ENCODE measurements at places on chromosomes 4 and X.
A peak's percentile ranks its signal among the peaks of the same experiment; 100 is the strongest.

GRCh38 chrX:97330151-97330550 lies 446.4 kb downstream of the RPA4 start:
- no peak for DNase-seq

GRCh38 chr4:87058356-87059073 lies 123.7 kb downstream of the AFF1 start:
- peak; percentile 67 for DNase-seq

DNA sequence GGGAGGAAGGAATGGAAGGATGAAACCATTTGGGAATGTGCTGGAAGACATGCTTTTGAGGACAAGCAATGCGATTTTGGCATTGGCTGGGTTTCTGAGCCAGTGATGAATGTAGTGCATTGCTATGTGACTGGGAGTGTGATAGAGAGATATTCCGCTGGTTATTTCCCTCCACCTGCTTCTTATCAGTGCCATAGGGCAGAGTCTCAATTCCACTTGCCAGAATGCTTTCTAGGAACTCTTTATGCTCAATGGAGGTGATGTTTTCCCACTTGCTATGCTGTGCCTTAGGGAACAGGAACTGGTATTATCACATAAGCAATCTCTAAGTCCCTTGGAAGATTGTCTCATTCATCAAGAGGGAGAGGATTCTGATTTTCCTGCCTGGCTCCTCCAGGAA lies 28.0 kb downstream of the TBL1X start:
- no peak for DNase-seq

GRCh38 chr4:165972747-165973146 lies 99.7 kb downstream of the TLL1 start:
- no peak for DNase-seq

- DNase-seq = no peak
These were observed 30.6 kb upstream of the KCNIP4 start for GRCh38 chr4:21979196-21979595.

- DNase-seq = no peak
These were observed 15.6 kb downstream of the GTPBP6 start for GRCh38 chrX:302975-303374.

DNA sequence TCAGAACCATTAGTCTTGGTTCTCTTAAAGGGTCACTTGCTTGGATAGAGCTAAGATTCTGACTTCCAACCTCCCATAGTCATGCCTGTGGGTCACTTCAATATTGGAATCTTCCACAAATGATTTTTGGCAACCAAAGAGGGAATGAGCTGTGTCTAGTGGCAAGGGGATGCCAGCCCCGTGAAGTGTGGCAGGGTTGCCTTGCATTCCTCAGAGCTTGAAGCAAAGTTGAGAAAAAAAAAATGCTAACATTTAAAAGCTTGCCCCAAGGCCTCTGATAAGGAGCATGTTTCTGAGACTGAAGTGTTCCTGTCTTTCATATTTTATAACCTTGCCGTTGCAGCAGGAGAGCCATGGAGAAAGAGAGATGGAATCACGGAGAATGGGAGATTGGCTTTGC lies 120.2 kb downstream of the PAPSS1 start:
- DNase-seq = no peak

- no peak for DNase-seq
These were observed 15.3 kb downstream of the HELQ start for GRCh38 chr4:83440148-83440814.

- no peak for DNase-seq
These were observed 43.8 kb downstream of the CNGA1 start for GRCh38 chr4:47972721-47973120.

- DNase-seq = no peak
These were observed 26.1 kb upstream of the SORBS2 start for GRCh38 chr4:185838104-185838452.

- no peak for DNase-seq
These were observed 27.5 kb downstream of the HEPH start for GRCh38 chrX:66191563-66191962.

DNA sequence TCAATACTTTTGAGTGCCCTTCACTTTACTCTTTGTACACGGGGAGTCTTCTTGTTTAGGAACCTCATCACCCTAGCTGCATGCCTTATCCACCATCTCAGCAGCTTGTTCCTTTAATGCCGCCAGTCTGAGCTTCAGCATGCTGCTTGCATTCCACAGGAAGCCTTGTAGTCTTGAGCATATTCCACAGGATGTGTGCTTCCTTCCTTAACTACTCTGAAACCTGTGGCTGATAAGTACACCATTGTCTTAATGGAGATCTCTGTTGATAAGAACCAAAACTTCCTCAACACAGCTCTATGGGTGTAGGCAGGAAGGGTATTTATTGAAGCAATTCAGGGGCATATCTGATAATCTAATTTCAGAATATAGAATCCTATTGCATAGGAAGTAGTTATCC lies 24.4 kb upstream of the CCNI start:
- DNase-seq = no peak

DNA sequence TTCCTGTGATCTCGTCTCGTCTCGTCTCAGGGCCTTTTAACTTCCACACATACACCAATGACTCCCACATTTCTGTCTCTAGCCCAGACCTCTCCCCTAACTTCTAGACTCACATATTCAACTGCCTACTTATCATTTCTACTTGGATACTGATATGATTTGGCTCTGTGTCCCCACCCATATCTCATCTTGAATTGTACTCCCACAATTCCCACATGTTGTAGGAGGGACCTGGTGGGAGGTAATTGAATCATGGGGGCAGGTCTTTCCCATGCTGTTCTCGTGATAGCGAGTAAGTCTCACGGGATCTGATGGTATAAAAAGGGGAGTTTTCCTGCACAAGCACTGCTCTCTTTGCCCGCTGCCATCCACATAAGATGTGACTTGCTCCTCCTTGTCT lies 8.9 kb downstream of the PHKA2 start:
- DNase-seq = no peak

GRCh38 chrX:68261060-68261672 lies 172.1 kb downstream of the OPHN1 start:
- DNase-seq = no peak

DNA sequence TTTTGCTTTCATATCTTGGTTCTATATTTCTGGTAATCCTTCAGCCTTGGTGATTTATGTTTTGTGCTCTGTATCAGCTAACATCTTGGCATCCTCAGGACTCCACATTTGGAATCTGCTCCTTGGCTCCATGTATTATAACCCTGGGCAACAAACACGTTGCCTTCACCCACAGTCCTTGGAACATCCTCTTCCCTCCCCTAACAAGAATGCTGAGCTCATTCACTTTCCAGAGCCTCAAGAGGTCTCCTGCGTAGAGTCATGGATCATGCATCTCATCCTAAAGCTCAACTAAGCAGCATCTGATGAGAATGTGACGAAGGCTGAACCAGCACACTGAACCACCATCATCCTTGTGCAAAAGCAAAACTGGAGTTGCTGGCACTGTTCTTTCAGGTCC lies 60.5 kb upstream of the C1GALT1C1 start:
- DNase-seq = no peak

DNA sequence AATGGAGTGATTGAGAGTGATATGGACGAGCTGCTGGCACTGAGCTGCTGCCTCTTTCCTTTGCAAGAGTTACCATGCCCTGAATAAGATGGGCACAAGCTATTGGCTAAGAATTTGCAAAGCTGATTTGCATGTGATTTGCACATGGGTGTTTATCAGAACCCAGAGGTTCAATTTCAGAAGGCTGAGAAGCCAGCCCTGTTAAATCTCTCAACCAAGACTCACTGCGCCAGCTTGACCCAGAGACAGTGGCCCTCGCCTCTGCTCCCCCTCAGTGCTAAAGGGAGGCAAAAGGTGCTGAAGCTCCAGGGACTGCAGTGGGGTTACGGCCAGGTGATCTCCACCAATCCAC lies 701 bp downstream of the ARHGAP4 start:
- no peak for DNase-seq

GRCh38 chrX:147322496-147322895 lies 508.0 kb upstream of the CXorf51A start:
- no peak for DNase-seq

DNA sequence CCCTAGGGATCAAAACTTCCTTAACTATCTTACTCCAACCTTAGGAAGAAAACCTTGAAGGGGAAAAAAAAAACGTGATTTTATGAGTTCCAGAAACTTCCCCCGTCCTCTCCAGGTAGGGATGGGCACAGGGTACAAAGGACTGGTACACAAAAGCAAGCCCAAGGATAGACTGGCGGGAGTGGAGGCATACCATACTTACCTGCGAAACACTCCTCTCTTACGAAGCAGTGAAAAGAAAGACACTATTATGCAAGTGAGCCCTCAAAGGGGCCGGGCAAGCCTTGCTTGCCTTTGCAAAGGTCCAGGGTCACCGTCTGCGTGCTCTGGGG lies 651 bp downstream of the TSPAN6 start:
- DNase-seq = peak; percentile 39

GRCh38 chr4:4248885-4249203 lies 821 bp upstream of the TMEM128 start:
- no peak for DNase-seq

DNA sequence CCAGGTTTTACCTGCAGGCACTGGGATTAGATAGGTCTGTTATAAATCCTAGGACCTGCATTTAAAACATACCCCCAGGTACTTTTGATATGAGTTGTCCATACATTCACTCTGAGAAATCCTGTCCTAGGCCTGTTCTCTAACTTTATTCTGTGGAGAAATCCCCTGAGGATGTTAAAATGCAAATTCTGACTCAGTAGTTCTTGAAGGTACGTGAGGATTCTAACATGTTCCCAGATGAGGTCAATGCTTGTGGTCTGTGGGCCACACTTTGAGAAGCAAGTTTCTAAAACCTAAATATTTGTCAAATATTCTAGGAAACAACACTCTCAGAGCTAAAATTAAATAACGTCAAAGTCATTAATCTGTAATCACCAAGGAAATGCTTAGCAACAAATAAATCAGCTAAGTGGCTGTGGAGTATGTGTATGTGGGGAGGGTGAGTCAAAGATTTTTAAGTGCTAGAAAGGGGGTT lies 101.3 kb upstream of the MAGEB16 start:
- DNase-seq = no peak

GRCh38 chr4:21554066-21554465 lies 394.5 kb downstream of the KCNIP4 start:
- DNase-seq = no peak

DNA sequence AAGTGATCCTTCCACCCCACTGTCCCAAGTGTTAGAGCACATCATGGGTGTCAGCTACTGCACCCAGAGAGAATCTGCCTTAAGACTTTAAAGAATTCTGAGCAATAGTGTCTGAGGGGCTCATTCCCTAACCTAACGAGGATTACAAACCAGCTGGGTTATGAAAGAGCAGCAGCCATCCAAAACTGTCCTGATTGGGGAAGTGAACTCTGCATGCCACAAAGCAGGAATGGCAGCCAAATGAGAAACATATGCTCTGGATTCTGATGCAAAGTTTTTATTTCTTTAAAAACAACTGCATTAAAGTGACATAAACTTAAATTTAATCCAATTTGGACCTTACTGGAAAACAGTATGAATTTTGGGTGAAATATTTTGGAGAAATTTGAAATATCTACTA lies 103.2 kb downstream of the ANXA3 start:
- no peak for DNase-seq

GRCh38 chrX:133985164-133985966 lies at the start of gene GPC3:
GPC3 (minus strand) TSS chrX:133985594.
- peak; percentile 6 for DNase-seq

DNA sequence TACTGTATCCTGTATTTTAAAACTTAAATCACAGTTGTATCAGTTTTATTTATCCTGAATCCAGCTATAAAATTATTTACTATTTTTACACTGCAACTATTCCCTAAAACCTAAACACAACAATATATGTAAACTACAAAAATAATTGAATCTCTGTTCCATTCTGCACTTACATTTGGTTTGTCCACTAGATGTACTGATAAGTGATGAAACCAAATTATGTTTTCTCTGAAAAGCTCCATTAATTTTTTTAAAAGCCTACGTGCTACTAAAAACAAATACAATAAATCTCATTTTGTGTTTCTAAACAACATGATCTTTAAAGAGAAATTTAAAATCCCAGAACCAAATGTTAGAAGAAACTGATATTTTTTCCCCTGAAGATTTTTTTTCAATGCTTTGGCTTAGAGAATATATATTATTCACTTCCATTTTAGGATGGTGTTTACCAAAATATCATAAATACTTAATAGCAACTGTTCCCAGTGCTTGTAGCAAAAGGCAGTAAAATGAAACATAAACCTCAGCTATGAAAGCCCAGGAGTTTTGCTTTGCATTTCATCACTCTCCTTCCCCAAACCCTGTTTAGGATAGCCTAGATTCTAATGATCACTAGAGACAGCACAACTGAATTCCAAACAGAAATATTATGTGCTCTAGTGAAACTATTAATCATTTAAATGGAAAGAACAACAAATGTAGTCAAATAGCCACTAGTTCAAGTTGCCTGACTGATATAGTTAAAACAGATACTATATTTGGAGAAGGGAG lies 19.7 kb downstream of the ANTXR2 start:
- no peak for DNase-seq

GRCh38 chrX:53732797-53733196 lies 46.3 kb upstream of the HUWE1 start:
- DNase-seq = no peak

DNA sequence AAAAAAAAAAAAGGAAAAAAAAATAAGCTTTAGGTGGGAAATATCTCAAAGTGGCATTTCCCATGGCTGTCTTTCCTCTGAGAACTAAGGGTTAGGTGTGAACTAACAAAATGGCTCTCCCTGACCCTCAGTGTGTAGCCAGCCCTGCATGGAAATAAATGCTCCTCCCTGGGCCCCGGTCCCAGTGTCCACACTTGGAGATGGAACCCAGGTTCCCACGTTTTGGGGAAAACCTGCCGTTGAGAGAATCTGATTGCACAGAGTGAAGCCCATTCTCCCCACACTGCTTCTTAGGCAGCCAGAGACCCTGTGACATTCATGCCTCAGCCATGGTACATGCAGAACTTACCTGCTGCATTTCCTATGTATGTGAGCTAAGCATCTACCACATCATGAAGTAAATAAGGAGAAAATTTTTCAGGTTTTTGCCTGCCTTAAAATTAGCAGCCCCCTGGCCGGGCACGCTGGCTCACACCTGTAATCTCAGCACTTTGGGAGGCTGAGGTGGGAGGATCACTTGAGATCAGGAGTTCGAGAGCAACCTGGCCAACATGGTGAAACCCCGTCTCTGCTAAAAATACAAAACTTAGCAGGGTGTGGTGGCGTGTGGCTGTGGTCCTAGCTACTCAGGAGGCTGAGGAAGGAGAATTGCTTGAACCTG lies 34.5 kb downstream of the HTT-AS start:
- DNase-seq = no peak

GRCh38 chrX:119040432-119040831 lies 32.4 kb upstream of the CT47C1 start:
- DNase-seq = no peak
